ENCODE measurements at places on chromosomes 1 and 21.

GRCh38 chr1:181169281-181169865 is 80.9 kb downstream of the IER5 start:
- no peak for DNase-seq

- DNase-seq, result peak; percentile 57
Observed at GRCh38 chr21:39387461-39388037, 38.7 kb upstream of the HMGN1 start.

DNA sequence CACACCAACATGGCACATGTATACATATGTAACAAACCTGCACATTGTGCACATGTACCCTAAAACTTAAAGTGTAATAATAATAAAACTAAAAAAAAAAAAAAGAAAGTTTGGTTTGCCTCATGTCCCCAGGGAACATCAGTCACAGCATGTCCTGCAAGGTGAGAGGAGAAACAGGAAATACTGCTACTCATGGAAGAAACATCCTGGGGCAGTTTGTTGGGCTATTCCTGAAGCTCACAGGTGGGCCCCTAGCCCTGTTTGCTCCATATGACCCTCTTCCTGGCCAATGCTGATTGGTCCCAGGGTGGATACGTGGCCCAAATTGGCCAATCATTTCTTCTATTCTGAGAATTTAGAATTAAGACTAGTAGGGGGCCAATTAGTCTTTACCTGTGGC is 103.4 kb upstream of the ADAR start:
- DNase-seq, result no peak

GRCh38 chr1:225608014-225608796 is 44.7 kb downstream of the ENAH start:
- no peak for DNase-seq

- no peak for DNase-seq
Observed at GRCh38 chr1:193767886-193768285, 581.5 kb upstream of the B3GALT2 start.

DNA sequence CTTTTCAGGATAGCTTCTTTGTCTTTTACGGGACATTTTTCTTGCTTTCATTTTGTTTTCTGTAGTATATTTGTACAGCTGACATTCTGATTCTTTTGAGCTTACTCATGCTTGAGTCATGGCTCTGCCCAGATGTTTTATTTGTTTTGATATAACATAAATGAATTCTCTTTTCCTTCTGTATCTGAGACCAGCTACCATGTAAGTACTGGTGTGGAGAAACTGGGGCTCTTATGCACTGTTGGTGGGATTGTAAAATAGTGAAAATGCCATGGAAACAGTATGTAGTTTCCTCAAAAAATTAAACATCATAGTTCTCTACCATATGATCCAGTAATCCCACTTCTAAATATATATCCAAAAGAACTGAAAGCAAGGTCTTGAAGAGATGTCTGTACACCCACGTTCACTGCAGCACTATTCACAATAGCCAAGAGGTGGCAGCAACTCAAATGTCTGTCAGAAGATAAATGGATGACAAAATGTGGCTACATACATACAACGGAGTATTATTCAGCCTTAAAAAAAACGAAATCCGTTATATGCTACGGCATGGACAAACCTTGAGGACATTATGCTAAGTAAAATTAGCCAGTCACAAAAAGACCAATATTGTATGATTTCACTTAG is 61.4 kb downstream of the EIF2B3 start:
- DNase-seq, result no peak

- DNase-seq, result no peak
Observed at GRCh38 chr1:157186281-157186992, 48.2 kb upstream of the ETV3 start.

DNA sequence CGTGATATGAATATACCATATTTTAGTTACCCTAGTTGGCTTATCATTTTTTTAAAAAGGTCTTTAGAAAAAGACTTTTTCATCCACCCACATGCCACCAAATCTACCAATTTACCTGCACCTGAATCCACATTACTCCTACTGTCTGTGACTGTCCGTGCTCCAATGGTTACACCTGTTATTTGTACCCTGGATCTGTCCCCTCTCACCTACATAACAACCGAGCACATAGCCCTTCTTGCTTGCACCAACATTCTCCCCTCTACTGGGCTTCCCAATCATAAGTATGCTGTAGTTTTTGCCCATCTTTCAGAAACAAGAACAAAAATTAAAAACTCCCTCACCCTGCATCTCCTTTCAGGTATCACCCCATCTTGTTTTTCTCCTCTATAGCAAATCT is 17.6 kb downstream of the SOD1 start:
- DNase-seq, result no peak

DNA sequence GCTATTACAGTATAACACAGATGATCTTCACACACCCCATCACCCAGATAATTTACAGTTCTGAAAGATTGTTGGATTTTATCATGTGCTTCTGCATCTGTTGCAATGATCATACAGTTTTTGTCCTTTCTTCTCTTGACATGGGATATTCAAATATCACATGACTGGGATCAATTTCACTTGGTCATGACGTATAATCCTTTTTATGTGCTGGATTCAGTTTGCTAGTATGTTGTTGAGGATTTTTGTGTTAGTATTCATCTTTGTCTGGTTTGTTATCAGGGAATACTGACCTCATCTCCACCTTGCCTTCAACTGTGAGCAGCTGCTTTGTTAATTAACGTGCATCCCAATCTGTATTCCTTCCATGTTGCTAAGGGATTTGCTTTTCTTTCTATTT is 44.7 kb upstream of the DISC1 start:
- no peak for DNase-seq

DNA sequence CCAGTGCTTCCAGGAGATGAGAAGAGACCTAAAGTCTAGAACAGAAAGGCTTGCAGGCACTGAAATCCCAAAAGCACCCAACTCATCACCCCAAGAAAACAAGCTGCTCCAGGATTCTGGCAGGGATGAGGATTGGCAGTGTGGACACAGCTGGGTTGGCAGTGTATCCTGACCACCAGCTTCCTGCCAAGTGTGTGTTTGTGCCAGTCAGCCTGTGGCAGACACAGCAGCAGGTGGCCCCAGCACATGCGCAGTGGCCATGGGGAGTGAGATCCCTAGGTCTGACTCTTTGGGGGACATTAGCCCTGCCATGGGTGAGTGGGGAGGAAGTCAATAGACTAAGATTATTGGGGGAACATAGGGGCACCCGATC is 8.7 kb upstream of the SNAPIN start:
- DNase-seq, result no peak
